ENCODE measurements at places on chromosomes 5 and 9. TPM values are rescaled to one million over a fixed set of nuclear protein-coding genes. Genes with fewer than 3 reads are reported as not detected.

Gene TMEM174
- not detected for polyA plus RNA-seq

Gene WDR38
- polyA plus RNA-seq: not detected

Gene KDM4C
- 12.1 TPM for polyA plus RNA-seq

Gene ANKRD18A
- not detected for polyA plus RNA-seq

Gene GNA14
- polyA plus RNA-seq: 0.11 TPM

Gene B4GALT1
- 55.3 TPM for polyA plus RNA-seq

Gene PCDHGB5
- 12.5 TPM for polyA plus RNA-seq

Gene PCDHB12
- polyA plus RNA-seq: 0.32 TPM

Gene IRX4
- not detected for polyA plus RNA-seq

Gene ANKRD55
- polyA plus RNA-seq: not detected

Gene TEX48
- polyA plus RNA-seq: not detected

Gene HTR1A
- not detected for polyA plus RNA-seq

Gene GARIN3
- not detected for polyA plus RNA-seq

Gene IFNA13
- polyA plus RNA-seq: not detected

Gene TLE4
- 53.4 TPM for polyA plus RNA-seq

Gene INSL6
- polyA plus RNA-seq: not detected

Gene NPM1
- polyA plus RNA-seq: 2,664 TPM

Gene ABITRAM
- polyA plus RNA-seq: 17.6 TPM

Gene SERF1A
- polyA plus RNA-seq: 0.91 TPM

Gene MOB3B
- 0.32 TPM for polyA plus RNA-seq

Gene GABRG2
- not detected for polyA plus RNA-seq

Gene KIF24
- polyA plus RNA-seq: 0.62 TPM

All from AG04450 (cell line).